ENCODE measurements at places on chromosomes 5 and 9.

DNA sequence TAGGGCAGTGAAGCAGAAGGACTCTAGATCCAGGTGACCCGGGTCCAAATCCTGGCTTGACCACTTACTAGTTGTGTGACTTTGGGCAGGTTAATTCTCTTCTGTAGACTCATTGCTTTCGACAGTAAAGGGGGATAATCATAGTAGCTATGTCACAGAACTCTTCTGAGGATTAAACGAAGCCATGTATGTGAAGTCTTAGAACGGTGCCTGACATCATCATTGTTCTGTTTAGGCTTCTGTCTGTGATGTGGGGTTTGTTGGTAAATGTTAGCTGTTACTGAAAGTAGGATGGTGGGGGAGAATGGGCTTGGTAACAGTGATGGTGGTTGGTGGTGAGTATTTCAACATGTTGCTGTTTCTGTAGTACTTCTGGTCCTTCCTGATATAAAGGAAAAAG is 73.7 kb downstream of the MAP1B start:
- no peak for DNase-seq

- DNase-seq: peak; percentile 64
Observed at GRCh38 chr5:124628721-124629596, 117.5 kb downstream of the ZNF608 start.

DNA sequence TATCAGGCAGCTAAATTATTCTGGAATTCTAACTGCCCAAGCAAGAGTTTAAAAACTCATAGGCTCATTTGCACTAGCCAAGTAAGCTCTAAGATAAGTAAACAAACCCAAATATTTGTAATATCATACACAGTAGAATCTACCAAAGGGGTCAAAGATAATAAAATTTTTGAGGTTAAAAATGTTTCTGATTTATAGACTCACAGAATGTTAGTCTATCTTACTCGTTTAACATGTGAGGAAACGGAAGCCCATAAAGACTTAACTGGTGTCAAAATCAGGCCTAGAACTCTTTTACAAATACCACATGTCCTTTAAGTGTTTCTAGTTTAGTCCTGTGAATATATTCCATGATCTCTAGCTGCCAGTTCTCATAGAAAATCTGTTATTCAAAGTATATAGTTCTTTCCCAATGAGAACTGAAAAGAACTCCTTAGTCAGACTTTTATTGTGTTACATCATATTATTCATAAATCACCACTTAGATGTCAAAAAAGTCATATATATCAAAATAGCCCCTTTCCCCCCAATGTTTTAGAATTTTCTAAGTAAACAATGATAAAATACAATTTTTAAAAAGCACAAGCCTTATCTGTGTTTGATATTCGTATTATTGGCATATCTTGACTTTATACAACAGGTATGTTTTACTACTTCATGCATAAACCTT is 13.9 kb downstream of the RAB14 start:
- no peak for DNase-seq

- no peak for DNase-seq
Observed at GRCh38 chr5:16869821-16870796, 66.0 kb downstream of the MYO10 start.

DNA sequence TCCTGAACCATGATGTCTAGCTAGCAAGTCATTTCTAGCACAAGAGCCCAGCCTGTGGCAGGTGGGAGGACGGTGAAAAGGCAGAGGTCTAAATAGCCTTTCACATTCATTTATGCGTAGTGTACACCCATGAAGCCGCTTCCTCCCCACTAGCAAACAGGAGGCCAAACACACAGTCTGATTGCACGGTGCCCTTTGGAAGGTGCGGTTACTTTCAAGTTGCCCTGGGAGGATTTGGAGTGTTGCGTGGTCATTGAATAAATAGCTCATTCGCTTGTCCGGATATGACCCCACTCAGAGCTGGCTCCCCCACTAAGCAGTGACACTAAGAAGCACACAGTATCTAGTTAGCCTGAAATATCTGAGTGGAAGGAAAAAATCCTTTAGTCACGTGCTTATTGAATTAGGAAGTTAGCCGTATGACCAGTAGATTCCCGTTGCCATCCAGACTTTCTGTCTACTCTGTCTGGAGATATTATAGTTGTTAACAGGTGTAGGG is 664 bp upstream of the ARSB start:
- peak; percentile 72 for DNase-seq

DNA sequence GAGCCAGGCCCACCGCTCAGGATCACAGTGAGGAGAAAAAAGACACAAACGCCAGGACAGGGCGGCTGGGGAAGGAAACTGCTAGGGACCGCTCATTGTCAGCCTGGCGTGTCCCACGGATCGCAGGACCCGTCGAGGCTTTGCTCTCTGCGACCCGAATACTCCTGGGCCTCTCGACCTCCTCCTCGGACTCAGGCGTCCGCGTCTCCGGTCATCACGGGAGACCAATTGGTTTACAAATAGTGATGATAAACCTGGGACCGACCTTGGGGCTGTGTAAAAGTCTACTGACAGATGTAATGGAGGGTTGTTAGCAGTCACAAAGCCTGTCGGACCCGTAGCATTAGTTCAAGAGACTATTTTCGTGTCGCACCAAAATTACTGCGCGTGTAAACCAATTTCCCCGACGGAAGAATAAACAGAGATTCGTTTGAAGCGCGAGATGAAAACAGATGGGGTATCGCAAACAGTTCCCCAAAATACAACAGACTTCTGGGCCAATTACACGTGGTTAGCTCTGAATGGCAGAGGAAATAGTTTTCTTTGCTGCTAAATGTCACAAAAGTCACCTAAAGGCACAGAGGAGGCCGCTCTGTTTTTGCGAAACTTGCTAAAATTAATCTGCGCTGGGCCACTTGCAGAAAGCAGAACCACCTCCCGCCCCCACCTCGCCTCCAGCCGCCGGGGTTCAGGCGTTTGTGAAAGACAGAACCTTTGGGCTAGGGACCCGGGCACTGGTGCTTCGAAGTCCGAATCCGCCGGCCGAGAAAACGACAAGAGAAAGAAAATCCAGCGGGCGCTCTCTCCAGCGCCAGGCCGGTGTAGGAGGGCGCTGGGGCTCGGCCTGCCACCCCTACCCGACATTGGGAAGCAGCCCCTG is 67.6 kb downstream of the FOXD1 start:
- peak; percentile 45 for DNase-seq

- DNase-seq: no peak
Observed at GRCh38 chr5:31771500-31771899, 132.6 kb downstream of the PDZD2 start.

- no peak for DNase-seq
Observed at GRCh38 chr5:92455011-92455410, 1071.9 kb upstream of the ARRDC3 start.

DNA sequence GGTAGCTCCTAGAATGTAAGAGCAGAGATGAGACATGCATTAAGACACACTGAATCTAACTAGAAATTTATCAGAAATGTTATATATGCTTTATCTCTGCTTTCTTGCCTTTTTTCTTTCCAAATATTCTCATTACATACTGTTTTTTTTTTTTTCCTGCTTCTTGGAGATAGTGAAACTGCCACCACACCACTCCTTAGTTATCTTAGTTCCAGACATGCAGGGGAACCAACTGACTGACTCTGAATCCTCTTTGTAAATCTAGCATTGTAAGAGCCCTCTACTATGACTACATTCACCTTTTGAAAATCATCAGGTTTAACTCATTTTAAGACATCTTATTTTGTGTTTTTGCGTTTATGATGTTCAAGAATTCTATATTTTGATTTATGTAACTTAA is 181.3 kb upstream of the ST8SIA4 start:
- no peak for DNase-seq

DNA sequence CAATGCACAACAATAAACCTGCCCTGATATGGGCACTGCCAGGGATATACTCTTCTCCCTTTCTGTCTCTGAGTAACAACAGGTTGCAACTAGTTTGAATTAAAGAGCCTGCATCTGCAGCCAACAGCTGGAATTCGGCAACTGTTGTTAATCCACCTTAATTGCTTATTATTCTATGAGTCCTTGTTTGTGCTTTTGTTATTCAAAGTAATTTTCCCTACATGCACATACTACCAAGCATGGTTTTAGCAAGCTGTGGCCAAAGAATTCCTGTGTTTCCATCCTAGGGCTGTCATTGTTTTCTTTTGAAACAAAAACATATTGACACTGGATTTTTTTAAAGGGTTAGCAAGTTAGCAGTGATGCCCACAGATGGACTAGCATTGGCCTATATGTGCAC is 171.5 kb downstream of the EFNA5 start:
- DNase-seq: no peak

DNA sequence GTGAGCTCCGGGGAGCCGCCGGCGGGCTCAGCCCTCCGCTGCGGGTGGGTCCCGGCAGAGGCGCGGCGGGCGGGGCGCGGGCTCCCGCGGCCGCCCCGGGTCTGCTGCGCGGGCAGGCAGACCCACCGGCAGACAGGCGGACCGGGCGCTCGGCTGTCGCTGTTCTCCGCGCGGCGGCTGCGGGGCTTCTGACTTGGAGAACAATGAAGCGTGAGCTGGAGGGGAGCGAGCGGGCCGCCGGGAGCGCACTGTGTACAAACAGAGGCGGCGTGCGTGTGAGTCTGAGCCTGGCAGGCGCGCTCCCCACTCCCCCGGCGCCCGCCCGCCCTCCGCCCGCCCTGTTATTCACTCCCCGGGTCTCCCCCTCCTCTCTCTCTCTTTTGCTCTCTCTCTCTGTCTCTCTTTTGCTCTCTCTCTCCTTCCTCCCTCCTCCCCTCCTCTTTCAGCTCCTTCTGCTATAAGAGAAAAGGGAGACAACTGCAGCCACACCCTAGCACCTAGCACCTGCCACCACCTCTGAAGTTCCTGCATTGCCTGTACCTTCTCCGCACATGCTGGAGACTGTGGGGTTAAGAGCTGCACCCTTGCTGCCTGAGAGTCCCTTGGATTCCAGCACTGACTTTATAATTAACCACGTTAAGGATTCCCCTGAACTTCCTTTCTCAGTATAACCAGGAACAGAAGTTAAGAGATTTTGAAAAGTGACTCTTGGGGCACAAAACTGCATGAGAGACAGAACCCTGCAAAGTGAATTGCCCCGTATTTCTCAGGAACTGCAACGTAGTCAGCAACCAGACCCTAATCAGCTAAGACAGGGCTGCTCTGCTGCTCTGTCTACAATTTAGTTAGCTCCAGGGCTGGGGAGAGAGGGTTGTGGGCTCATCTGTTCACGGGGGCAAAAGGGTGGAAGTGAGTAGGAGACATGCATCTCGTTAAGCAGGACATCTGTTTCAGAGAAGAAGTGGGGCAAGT is at the start of gene EDIL3:
EDIL3 (minus strand) TSS at position 277 of the 972 bp plus-strand sequence. CDS start 506 bp downstream, outside the sequence.
- DNase-seq: peak; percentile 72

DNA sequence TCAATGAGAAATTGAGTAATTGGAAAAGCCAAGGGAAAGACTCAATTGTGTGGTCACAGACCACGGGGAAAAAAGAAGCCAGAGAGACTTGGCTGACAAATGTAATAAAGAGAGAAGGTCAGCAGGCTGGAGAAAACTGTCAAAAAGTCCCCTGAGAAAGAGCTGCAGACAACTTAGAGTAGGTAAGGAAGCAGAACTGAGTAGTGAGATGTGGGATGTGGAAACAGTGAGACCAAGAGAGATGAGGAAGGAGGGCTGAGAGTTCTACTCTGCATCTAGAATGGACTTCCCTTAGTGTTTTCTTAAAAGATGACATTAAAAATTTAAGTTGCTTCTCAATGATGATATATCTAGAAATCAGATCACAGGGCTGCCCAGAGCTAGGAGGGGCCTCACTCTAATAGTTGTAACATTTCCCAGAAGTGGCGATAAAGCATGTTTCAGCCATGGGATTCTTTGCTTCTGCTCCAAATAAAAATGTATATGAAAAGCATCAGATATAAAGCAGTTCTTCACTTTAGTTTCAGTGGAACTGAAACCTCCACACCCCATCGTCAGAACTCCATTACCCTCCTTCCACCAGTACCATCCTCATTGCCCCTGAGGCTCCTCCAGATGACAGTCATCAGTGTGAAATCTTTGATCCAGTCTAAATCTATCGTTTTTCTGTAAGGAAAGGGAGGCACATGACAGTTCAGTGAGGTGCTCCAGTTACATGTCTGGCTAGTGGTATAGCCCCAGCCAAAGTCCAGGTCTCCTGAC is 80.6 kb downstream of the SPEF2 start:
- DNase-seq: no peak

DNA sequence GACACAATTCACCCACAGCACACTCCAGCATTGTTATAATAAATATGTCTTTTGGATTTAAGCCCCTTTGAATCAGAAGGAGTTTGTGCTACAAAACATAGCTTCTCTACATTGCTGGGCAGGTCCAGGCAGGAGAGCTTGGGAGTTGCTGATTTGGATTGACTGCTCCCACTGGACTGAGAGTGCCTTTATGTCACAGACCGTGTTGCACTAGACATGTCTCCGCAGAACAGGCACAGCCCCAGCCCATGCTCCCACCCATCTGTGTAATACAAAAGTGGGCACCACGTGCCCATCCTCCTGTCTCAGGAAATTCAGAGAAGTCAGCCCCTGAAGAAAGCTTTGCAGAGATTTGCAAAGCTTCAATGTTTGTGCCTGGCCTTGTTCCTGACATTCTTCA is 117.1 kb downstream of the MED10 start:
- no peak for DNase-seq

DNA sequence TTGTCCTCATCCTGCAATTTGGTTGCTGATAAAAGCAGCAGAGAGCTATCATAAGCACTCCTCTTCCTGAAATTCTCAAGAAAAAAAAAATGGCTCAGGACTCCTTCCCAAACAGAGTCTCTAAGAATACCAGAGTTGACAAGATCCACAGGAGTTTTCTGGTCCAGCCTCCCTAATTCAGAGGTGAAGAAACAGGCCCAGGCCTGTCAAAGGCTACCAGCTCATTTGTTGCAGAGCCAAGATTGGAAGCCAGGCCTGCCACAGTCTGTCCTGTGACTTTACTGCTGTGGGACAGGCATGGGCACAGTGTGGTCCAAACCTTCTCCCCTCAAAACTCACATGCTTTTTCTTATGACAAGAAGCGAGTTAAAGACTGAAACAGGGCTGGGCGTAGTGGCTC is 41.5 kb downstream of the NIPSNAP3B start:
- DNase-seq: no peak

- no peak for DNase-seq
Observed at GRCh38 chr9:101201630-101202029, 173.1 kb downstream of the PLPPR1 start.

All from retina (tissue), 1 donor.